ENCODE measurements at places on chromosomes 1 and 21.
A peak's percentile ranks its signal among the peaks of the same experiment; 100 is the strongest.

DNA sequence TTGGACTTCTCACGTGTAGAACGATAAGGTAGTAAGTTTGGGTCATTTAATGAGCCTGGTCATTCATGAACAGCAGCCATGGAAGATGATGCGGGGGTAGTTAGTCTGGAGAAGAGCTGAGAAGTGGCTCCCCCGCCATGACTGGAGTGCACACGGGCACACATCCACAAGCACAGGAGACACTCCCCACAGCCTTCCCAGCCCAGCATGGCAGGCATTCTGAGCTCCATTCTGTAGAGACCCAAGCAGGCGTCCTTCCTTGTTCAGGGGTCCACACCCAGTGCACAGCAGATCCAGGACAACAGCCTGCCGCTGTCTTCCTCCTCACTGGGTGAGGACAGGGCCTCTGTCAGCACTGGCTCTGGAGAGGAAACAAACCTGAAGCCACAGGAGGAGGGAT is 57.0 kb downstream of the SCCPDH start:
- DNase-seq = no peak

DNA sequence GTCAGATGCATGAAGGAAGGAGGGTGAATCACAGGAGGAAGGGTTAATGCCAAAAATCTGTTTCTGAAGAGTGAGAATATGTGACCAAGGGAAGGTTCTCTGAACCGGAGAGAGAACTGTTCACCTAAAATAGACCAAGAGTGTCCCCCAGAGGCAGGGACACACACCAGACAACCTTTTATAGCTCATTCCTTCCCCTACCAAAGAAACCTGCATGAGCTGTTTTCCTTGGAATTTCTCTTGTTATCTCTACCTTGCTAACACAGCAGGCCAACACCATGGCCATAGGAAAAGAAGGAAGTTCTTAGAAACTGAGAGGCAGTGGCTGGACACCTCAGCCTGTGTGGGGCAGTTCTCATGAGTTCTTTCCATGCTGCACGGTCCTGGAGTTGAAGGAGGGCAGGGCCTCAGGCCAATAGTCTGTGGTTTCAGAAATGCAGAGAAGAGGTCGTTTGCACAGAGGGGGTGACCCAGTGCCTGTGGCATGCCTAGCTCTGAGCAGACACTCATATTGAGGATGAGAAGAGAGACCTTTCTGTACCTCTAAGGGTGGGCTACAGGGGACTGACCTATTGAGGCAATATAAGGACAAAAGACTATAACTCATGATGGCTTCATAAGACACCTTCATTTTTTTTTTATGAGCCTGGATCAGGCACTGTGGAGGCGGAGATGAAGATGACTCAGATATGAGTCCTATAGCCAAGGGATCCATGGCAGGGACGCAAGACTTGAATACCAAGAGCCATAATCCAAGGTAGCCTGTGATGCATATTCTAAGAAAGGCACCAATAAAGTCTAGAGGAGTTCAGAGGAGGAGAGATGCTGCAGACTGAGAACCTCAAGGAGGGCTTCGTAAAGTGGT is 39.4 kb downstream of the IGFN1 start:
- DNase-seq = no peak

- no peak for DNase-seq
These were observed 98.0 kb upstream of the CDC42BPA start for GRCh38 chr1:227416156-227416830.

GRCh38 chr21:35321322-35322200 is 272.5 kb upstream of the RUNX1 start:
- no peak for DNase-seq

DNA sequence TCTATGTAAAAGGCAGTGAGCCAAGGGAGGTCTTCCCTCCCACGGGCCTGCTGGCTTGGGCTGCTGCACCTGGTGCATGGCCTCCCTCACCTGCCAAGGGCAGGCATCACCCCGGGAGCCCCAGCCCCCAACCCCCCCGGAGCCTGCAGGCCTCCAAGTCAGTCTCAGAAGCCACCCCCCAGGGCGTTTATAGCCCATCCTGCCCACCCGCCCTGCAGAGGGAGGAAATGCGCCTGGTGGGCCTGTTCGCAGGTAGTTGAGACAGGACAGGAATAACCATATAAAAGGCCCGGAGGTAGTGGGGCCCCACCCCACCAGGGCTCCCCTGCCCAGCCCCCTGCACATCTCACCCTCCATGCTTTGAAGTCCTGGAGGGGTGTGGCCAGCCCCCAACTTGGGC is 18.2 kb upstream of the ARF1 start:
- no peak for DNase-seq

DNA sequence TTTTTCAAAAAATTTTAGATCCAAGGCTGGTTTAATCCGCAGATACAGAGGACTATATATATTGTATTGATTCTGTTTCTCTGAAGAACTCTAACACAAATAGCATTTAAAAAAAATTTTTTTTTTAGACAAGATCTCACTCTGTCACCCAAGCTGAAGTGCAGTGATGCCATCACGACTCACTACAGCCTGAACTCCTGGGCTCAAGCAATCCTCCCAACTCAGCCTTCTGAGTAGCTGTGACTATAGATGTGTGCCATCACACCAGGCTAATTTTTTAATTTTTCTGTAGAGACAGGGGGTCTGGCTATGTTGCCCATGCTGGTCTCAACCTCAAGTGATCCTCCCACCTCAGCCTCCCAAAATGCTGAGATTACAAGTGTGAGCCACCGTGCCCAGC is 3.0 kb downstream of the ANKRD45 start:
- DNase-seq = no peak

DNA sequence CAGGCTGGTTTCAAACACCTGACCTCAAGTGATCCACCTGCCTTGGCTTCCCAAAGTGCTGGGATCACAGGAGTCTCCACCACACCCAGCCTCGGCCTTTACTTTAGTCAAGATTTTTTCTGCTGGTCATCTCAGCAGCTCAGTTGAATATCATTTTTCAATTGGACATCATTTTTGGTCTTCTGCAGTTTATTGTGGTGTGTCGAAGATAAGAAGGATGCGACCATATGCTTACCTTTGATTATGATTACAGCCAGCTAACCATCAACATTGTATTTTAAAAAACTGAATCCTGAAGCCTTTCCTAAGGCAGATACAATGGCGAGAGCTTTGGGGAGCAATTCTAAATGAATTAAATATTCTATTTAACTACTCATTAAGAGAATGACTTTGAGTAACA is 12.3 kb upstream of the NFIA start:
- no peak for DNase-seq

GRCh38 chr1:168084396-168085231 is 52.1 kb downstream of the GPR161 start:
- peak; percentile 75 for DNase-seq

- no peak for DNase-seq
These were observed 16.7 kb upstream of the MAGOH start for GRCh38 chr1:53255031-53255430.

DNA sequence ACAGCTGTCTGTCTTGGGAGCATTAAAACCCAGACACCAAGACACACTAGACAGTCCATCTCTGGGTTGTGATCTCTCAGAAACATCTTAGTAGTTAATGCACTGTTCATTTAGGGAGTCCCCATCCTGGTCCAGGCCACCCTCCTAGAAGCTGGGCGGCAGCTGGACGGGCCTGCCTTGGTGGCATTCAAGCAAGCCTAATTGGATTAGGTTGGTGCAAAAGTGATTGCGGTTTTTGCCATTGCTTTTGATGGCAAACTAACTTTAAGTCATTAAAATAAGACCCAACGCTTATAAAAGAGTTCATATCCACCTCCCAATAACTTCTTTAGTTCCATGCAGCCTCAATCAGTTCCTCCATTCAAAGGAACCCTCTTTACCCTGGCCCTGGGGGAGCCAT is 21.7 kb downstream of the ATP5PO start:
- no peak for DNase-seq

DNA sequence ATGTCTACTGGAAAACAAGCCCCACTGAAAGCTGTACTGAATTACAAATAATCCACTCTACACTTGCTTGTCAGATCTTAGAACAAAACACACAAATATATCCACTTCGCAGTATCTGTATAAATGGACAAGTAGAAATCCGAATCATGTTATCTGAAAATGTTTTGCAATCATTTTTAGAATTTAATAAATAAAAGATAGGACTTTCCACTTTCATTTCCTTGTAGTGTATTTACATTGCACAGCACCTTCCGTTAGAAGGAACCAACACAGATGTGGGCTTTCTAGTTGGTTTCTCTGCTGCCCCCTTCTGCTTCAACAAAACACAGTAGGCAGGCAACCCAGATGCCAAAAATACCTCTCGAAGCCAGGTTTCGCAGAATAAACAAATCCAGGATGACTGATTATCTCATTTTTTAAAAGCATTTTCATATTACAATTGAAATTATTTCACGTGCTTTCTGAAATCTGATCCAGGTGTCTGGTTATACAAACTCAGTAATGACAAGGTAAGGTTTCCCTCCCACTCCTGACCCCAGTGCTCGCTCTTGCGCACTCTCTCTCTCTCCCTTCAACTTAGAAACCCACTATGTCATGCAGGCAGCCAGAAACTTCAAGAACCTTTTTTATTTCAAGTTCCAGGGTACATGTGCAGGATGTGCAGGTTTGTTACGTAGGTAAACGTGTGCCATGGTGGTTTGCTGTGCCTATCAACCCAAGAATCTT is 389.9 kb downstream of the SMYD3 start:
- peak; percentile 49 for DNase-seq

DNA sequence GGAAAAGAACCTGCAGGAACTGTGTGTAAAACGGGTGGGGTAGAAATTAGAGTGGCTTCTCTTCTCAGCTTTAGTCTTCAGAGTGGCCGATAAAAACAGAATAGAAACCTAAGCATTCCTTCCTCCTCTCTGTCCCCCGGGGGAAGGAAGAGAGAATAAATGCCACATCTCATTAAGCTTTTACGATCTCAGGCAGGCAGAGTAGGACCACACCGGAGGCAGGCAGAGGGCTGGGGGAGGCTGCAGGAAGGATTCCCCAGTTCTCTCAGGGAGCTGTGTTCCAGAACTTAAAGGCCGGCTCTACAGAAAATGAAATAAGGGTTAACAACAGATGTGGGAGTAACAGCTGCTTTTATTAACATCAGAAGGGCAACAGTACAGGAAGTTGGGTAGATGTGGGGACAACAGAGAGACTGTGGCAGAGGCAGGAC is 24.5 kb upstream of the MEF2D start:
- peak; percentile 43 for DNase-seq

GRCh38 chr1:27568300-27569087 is 35.5 kb downstream of the AHDC1 start:
- DNase-seq = peak; percentile 84

- DNase-seq = no peak
These were observed 25.9 kb downstream of the RPAP2 start for GRCh38 chr1:92324784-92325183.

GRCh38 chr1:64624218-64624713 is 120.6 kb upstream of the RAVER2 start:
- no peak for DNase-seq

DNA sequence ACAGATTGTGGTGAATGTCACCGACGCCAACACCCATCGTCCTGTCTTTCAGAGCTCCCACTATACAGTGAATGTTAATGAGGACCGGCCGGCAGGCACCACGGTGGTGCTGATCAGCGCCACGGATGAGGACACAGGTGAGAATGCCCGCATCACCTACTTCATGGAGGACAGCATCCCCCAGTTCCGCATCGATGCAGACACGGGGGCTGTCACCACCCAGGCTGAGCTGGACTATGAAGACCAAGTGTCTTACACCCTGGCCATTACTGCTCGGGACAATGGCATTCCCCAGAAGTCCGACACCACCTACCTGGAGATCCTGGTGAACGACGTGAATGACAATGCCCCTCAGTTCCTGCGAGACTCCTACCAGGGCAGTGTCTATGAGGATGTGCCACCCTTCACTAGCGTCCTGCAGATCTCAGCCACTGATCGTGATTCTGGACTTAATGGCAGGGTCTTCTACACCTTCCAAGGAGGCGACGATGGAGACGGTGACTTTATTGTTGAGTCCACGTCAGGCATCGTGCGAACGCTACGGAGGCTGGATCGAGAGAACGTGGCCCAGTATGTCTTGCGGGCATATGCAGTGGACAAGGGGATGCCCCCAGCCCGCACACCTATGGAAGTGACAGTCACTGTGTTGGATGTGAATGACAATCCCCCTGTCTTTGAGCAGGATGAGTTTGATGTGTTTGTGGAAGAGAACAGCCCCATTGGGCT is 3.0 kb downstream of the CELSR2 start:
- DNase-seq = no peak

GRCh38 chr1:159881622-159882526 is 18.1 kb downstream of the CFAP45 start:
- peak; percentile 54 for DNase-seq

DNA sequence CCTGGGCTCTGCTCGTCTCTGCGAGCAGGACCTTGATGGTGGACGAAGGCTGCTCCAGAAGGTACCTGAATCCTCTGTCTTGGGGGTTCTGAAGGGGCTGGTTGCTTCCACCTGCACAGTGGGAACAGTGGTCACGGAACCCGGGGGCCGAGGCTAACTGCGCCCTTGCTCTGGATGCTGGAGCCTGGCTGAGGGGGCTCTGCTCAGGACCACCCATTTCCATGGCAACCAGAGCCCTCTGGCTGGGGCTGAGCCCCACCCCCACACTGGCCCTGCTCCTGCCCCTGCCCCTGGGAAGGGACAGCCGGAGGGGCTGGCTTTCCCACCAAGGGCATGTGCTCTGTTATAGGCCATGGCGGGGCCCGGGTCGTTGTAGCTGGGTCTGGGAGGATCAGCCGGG is 462.3 kb downstream of the PTPRU start:
- no peak for DNase-seq

GRCh38 chr1:198151688-198152087 is 5.1 kb upstream of the NEK7 start:
- no peak for DNase-seq

DNA sequence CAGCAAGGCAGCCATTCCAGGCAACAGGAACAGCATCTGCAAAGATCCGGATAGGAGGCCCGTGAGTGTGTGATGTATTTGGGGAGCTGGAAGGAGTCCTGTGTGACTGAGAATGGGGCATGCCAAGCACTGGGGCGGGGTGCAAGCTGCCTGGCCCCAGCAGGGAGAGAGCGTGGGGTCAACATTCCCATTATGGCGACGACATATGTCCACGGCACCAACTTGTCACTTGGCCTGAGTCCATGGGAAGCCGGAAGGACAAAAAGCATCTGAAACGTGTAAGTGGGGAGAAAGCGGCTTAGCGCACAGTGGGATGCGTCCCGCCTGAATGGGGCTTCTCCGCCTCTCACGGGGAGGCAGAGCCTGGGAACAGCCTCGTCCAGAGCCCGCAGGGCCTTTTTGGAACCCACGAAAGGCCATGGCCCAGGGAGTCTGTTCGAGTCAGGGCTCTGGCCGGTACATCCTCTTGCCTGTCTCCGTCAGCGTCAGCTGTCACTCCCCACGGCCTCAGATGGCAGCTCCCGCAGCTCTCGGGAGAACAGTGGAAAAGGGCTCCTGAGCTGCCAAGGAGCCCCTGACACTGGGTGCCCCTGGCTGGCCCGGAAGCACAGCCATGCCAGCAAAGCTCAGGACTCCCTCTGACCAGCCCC is 12.4 kb downstream of the EPHB2 start:
- DNase-seq = no peak

DNA sequence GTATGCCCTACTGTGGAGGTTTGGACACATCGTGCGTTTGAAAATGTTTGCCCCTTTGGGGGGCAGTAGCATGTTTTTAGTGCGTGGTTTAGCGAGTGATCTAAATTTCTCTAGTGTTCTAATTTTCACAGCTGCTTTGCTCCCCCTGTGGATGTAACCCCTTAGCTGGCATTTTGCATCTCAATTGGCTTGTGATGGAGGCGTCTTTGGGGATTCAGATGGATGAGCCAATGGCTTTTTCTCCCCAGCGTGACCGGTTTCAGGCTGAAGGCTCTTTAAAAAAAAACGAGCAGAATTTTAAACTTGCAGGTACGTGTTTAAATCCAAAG is 836 bp downstream of the CDC7 start:
- no peak for DNase-seq
